ENCODE measurements at places on chromosomes 16 and 17.

DNA sequence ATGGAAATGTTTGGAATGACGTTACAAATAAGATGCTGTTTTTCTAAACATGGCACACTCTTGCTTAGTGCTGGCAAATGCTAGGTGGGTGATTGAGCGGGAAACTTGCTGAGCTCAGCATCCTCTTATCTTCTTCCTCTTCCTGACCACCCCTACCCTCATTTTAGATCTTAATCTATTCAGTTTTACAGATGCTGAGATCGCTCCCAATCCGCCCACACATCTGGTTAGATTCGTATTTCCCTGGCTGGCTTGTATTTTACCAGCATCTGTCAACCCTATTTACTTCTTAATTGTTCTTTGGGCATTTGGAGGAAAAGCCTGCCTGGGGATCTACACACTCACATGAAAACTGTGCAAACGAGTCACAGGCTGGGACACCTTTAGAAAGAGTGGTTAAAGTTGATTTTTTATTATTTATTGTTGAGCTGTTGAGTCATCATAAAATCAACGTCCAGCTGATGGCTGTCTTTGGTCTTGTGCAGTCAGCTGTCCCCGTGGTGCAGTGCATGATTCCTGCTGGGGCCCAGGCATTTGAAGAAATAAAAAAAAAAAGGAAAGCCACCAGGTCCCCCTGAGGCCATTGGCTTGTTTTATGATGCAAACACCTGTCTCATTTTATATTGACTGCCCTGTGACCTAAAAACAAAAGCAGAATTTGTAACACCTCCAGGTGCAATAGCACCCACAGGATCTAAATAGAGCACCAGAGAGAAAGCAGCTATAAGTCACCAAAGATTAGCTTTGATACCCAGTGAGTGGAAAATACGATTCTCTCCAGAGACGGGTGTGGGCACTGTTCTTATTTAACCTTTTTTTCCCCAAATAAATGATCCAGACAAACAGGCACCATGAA lies 258.6 kb downstream of the HS3ST3B1 start:
- DNase-seq = no peak

DNA sequence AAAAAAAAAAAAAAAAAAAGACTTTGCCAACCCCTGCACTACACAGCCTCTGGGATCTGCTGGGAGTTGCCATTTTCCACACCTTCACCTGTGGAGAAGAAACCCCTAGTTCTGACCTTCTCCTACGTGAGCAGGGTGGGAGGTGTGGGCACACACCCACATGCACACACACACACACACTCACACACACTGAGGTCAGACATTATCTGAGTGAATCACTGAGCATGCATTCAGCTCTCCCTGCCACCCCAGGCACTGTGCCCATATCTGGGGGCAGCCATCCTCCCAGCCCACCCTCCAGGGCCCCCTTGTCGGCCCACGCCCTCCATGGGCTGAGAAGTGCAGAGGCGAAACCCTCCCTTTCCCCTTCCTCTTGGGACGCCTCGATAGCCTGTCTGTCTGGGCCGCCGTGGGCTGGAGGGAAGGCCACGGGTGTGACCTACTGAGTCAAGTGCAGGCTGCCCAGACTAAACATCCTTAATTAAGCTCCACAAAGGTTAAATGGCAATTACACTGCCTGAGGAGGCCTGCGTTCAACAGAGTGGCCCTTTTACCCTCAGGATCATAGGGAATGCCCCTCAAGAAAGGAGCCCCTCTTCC lies 143.8 kb downstream of the C16orf95 start:
- DNase-seq = no peak

- no peak for DNase-seq
These were observed 67.0 kb downstream of the RAP1GAP2 start for GRCh38 chr17:2863204-2863603.

- DNase-seq = no peak
These were observed 19.6 kb downstream of the SCNN1G start for GRCh38 chr16:23202166-23202565.

- no peak for DNase-seq
These were observed 15.5 kb upstream of the CDH15 start for GRCh38 chr16:89155851-89156739.

- DNase-seq = no peak
These were observed 19.3 kb downstream of the CRISPLD2 start for GRCh38 chr16:84839054-84839453.
